Dermis blood vessel endothelial cell (primary cell): ENCODE measurements at places on chromosomes 12 and 14.

- DNase-seq: no peak
Observed at GRCh38 chr14:68327231-68327630, 465.6 kb downstream of the ZFP36L1 start.

DNA sequence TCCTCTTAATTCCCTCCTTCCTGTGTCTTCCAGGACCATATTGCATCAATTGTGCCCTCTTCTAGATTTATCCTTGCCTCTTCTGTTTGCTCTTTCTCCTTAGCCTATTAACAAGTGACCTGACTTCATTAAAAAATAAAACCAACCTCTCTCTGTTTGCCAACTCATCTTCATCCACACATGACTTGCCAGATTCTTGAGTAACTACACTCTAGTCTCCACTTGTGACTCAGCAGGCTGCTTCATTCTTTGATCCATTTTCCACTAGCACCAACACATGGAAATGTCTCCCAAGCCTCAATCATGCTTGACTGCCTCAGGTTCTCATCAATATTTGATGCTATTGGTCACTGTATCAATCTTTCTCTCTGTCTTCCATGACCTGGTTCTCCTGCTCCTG, 492.4 kb upstream of the TMPO start:
- DNase-seq: no peak

- no peak for DNase-seq
Observed at GRCh38 chr12:2261708-2262107, 208.9 kb downstream of the CACNA1C start.

GRCh38 chr14:96098309-96098998, 59.3 kb downstream of the C14orf132 start:
- peak; percentile 44 for DNase-seq

DNA sequence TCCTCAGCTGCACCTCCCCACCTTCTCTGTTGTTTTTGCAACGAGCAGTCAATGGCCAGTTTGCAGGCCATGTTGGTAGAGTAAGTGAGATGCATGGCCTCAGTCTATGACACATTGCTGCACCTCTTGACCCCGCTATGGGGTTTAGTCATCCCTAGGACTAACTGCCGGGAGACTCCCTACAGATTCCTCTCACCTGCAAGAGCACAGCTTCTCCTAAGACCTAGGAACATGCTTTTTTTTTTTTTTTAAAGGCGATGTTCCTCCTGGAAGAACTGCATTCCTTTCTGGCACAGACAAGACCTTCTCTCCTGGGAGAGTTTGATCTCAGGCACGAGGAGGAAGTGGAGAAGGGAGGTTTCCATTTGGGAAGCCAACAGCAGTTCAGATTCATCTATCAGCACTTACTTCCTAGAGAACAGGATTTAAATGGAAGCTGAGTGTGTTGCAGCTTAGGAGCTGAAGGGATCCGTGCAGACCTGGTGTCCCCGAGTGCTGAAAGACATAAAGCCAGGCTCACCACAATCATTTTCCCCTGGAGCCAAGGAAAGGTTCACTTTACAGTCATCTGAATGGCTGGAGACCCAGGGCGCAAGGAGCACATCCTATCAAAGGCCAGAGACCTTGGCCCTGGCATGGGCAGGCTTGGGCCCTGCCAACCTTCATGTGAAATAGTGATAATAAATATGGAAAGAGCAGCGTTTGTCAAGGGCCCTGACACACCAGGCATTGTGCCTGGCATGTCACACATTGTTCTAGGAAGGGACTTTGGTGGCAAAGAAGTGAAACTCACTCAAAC, 104.1 kb downstream of the LGMN start:
- DNase-seq: no peak

GRCh38 chr14:51365241-51365965, 125.4 kb downstream of the TMX1 start:
- DNase-seq: no peak

DNA sequence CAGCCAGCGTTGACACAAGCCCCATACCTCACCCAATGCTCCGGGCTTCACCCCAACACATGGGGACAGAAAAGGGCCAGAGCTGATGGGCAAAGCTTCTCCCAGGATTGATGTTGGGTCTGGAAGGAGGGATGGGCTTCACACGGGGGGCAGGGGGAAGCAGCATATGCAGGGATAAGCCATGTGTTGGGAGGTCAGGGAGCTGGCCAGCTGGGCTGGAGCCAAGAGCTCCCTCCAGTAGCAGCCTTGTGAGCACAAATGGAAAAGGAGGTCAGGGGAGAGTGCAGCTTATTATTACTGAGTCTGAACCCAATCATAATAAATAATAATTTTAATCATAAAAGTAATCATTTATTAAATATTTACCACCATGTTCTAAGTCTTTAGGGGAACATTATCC, 9.3 kb downstream of the PLEKHD1 start:
- no peak for DNase-seq

DNA sequence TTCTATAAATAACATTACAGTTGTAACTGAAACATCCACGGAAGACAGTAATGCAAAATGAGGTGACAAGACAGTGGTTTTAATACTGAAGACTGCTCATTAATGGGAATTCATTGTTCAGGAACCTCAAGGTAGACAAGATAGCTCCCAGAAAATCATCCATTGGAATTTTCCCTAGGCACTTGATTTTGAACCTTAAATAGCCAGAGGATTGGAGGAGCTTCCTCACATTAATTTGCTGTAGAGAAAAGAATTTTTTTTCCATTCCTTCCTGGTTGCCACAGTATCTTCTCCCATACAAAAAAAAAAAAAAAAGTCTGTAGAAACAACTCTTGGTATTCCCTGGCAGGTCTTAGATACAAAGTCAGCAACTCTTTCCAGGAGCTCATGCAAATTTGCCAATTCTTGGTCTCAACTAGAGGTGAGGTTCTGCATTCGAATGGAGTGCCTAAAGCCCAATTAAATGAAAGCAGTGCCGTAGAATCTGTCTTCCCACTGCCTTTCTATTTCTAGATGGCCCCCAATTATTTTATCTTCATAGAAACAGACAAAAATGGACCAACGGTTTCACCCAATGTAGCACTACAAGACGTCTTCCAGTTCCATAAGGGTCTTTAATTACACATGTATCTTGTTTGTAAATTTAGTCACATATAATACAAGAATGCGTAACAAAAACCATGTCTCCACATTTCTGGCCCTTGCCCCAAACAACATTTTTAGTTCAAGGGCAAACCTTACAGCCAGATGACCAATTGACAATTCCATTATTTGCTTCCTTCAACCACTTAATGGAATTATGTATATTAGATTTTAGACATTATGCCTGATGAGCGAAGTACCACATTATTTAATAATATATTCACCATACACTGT, 13.5 kb downstream of the SLC38A2 start:
- no peak for DNase-seq

GRCh38 chr12:62259631-62259992, 592 bp upstream of the USP15 start:
- DNase-seq: no peak

DNA sequence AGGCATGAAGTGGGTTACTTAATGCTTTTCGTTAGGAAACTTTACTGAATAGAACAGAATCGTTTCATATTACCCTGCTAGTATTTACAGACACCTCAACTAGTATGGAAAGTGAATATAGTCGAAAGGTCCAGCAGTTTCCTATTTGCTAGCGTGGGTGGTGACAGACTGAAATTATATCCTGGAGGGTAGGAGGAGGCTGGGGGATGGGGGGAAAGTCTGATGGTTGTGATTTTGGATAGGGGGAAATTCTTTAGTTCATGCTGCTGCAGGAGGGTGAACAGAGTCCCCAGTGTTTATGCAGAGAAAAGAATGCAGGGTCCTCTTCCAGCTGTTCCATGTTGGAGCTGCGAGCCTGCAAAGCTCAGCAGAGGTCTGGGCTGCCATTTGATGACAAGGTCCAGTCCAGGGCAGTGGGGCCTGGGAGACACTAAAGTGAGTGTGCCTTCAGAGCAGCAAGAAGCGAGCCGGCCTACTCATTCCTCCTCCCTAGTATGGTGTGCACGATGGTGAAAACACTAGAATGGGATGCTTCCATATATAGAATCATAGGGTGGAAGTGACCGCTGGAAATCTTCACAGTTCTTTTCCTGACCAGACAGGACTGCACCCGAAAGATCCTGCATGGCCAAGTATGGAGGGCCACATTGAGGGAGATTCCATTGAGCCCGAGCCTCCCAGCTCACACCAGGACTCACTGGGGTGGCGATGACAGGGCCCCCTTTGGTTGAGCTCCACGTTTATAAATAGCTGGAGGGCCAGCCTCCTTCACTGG, 2.1 kb downstream of the SAMD4A start:
- peak; percentile 49 for DNase-seq

DNA sequence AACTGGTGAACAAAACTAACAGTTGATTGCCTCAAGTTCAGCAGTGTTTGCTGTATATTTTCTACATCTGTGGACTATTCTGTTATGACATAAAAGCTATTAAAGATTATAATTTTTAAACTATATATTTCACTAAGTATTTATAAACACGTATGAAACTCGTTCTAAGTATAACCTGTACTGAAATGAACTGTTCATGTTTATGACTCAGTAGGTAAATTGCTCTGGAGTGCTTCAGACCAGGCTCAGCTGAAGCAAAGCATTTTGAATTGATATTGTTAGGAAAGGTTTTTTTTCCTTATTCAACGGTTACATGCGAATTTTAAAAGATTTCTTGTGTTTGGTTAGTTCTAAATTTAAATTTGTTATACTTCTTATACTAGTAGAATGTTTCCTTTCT, 151.3 kb downstream of the RAD51B start:
- DNase-seq: no peak

GRCh38 chr12:104218935-104219334, 3.4 kb downstream of the TXNRD1 start:
- peak; percentile 63 for DNase-seq

- no peak for DNase-seq
Observed at GRCh38 chr12:19932413-19932812, 435.9 kb upstream of the PDE3A start.

GRCh38 chr12:130752692-130753230, 36.7 kb upstream of the RIMBP2 start:
- no peak for DNase-seq

GRCh38 chr12:79549531-79550271, 141.1 kb downstream of the PAWR start:
- DNase-seq: no peak

- peak; percentile 60 for DNase-seq
Observed at GRCh38 chr14:71574976-71575375, 357.3 kb upstream of the RGS6 start.

GRCh38 chr12:110270125-110270962, 10.7 kb upstream of the ATP2A2 start:
- peak; percentile 28 for DNase-seq

DNA sequence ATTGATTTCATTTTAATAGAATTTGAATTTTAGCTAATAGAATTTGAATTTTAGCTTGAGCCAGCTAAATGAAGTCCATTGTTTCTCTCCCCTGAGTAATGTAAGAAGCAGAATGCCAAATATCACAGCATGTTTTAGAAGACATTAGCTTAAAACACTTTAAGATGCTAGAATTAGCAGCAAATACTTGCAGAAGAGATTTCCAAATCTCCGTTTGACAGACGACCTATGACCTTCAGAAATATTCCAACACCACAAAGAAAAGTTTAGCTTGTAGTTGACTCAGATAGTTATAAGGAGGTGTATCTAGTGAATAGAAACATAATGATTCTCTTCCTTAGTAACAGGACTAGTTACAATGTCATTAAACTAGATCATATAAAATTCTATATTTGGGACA, 51.7 kb upstream of the MYF6 start:
- DNase-seq: no peak

DNA sequence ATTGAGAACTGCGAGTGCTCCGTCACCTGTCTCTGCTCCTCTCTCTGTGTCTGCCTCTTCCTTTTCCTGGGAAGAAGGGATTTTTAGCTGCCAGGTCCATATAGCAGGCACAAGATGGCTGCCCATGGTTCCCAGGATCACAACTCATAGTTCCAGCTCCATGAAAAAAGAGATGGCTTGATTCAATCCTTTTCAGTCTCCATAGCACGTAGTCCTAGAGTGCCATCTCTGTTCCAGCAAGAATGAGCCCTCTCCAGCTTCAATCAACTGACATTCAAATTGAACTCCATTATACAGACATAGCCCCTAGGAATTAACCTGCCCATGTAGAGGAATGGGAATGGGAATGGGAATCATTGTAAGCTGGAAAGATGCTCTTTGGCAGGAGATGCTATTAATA, 34.7 kb upstream of the RTRAF start:
- DNase-seq: no peak

DNA sequence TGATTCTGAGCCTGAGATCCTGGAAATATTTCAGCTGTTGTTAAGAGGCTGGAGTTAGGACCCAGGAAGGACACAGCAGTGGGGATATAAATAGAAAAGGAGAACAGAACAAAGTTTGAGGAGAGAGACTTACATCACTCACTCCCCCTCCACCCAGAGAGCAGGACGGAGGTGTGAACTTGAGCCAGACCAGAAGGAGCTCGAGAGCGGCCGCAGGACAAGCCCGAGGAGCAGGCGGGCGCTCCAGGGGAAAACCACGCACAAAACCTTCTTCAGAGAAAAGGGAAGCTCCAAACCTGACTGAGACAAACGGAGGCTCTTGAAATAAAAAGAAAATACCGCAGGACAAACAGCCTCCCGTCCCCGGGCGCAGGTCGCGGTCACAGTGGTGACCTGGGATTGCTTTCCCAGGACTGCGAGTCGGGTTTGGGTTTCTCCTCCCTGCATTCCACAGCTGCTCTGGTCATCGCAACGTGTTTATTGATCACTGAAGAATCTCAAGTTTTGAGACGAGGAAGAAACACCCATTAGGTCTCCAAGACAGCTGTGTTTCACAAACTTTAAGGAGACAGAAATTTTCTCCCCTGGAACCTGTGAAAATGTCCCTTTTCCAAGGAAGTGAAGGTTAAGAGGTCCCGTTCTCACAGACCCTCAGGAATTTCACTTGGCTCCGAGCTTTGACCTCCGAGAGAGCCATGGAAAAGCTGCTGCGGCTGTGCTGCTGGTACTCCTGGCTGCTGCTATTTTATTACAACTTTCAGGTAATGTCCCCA, at the start of gene ADGRD1:
ADGRD1 (plus strand) TSS at position 137 of the 773 bp plus-strand sequence; CDS start at position 696, 559 bp downstream.
- DNase-seq: no peak

- peak; percentile 77 for DNase-seq
Observed at GRCh38 chr14:55129428-55130195, 560 bp downstream of the LGALS3 start.

DNA sequence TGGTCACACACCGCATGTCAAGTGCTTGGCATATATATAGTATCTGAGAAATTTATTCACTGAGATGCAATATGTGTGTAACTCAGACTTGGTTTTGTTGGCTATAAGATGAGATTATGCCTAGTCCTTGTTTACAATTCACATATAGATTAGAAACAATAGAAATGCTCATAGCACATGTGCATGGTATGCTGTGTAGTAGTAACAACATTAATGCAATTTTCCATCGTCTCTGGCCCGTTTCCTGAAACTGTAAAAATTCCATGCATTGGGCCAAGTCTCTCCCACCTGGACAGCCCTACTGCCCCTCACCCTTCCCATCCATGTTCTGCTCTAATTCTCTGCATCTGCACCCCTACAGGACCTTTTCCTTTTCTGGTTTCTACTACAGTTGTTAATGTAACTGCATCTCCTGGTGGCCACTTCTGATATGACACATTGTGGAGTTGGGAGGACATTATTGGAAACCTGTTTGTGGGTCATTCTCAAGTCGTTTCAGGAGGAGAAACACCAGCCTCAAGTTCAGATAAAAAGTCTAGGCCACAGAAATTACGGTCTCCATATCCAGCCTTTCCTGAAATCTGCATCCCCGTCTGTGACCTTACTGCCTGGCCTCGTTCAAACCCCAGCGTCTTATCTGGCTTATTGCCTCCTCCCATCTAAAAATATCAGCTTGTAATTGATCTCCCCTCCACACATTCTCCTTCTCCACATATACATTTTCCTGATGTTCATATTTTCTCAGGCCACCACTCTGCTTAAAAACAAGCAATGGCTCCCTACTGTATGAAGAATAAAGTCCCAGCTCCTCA, 37.5 kb downstream of the EMP1 start:
- peak; percentile 86 for DNase-seq
